ENCODE measurements at places on chromosomes 11 and 22.
A peak's percentile ranks its signal among the peaks of the same experiment; 100 is the strongest.

DNA sequence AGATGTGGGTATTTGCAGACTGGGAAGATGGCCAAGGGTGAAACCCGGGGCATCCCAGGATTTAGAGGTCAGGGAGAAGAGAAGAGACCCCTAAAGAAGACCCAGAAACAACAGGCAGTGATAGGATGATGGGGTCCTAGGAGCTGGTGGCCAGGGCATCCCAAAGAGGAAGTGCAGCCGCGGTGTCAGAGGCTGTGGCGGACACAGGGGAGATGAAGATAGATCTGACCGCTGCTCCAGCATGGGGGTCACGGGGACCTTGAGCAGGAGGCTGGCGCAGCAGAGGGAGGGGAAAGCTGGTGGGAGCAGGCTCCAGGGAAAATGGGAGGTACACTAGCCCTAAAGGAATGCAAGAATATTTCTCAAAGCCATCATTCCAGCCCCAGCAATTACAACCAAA is 47.3 kb downstream of the CTTN start:
- no peak for DNase-seq

DNA sequence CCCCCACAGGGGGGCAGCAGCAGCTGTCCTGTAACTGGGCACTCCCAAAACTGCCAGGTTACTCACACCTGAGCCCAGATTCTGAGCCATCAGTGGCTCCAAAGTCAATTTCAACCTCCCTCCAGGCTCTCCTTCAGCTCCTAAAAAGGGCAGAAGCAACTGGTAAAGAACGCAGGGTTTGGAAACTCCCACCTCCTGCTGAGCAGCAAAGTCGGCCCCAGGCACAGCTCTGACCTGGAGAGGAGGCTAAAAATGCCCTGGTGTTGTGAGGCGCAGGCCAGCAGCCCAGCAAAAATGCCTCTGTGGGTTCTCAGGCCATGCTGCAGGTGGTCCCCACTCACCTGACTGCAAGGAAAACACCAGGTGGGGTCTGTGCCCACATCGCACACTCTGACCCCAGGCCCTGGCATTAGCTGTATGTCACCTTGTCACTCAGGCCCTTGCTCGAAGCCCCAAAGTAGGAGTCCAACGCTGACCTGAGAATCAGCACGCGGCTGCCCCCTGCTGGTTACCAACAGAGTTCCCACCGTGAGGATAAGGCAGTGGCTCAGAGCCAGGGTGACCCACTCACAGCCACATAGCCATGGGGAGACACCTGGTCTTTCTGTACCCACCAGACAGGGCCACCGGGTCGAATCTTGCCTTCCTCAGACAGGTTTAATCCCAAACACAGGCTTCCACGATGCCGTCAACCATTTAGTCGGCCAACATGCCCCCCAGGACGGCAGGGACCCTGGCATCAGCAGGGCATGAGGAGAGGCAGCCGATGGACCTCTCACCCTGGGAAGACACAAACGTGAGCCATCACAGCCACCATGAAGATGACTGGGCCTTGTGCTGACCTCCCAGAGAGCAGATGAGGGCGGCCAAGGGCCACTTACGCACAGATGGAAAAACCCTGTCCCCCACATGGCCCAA is 11.1 kb downstream of the POLR3H start:
- DNase-seq, result peak; percentile 80

- DNase-seq, result peak; percentile 50
Measured at GRCh38 chr22:43891360-43892182, at the start of gene PNPLA5. Gene PNPLA5 (minus strand): TSS chr22:43892013. CDS start chr22:43891880, 133 bp downstream.

GRCh38 chr11:128819198-128819597 is 47.9 kb downstream of the KCNJ1 start:
- no peak for DNase-seq

- no peak for DNase-seq
Measured at GRCh38 chr11:70183032-70183431, 20.1 kb upstream of the FADD start.

Data from activated CD4-positive, alpha-beta T cell treated with anti-CD3 and anti-CD28 coated beads, Interleukin-2, amount 50 U/mL, for 48 hours (primary cell).